Vagina (tissue), 2 donors: ENCODE measurements at places on chromosomes 2 and 18.

DNA sequence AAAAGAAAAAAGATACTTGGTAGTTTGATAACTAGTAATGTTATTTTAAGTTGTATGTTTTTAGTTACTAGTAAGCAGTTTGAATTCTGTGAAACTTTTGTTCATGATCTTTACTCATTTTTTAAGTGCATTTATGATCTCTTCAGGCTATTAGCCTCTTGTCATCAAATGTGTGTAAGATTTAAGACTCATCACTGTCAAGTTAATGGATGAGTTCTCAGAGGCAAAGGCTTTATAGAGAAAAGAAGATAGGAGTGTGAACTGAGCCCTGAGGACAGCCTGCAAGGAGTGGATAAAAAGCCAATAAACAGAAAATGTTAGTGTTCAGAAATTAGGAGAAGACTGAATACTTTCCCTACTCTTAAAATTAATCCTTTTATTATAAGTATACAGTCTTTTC, 13.5 kb downstream of the NDUFV2 start:
- DNase-seq, result no peak

DNA sequence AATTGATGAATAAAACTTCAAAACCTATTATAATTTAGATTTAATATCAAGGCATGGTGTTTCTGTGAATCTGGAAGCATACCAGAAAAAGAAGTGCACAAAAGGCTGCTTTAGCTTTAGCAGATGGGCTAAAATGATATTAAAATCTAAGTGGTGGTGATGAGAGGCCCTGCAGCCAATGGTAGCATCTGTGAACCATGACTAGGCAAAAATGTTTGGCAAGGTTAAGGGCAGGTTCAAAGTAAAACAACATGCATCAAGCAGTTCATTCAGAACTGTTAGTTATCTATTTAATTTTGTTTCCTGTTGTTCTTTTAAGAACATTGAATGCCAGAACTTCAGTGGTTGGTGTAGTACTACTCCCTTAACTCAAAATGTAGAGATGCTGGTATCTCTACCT, 1736.9 kb upstream of the CELF4 start:
- DNase-seq, result no peak

- DNase-seq, result no peak
These were observed 21.7 kb downstream of the BCL11A start for GRCh38 chr2:60531701-60532133.

DNA sequence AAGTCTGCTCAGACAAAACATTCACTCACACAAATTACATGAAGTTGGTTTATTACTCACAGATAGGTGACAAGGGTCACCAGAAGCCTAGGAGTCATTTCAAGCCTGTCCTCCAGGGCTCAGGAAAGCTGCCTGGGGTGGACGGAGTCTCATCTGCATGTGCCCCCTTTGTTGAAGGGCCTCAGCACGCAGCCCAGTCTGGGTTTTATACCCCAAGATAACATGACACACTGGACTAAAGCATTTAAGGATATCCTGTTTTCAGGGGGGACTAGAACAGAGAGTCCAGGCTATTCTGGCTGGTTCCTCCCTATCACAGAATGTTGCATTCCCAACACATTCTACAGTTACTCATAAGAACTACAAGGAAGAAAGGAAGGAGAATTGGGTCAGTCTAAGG, 164.7 kb downstream of the MREG start:
- DNase-seq, result no peak

DNA sequence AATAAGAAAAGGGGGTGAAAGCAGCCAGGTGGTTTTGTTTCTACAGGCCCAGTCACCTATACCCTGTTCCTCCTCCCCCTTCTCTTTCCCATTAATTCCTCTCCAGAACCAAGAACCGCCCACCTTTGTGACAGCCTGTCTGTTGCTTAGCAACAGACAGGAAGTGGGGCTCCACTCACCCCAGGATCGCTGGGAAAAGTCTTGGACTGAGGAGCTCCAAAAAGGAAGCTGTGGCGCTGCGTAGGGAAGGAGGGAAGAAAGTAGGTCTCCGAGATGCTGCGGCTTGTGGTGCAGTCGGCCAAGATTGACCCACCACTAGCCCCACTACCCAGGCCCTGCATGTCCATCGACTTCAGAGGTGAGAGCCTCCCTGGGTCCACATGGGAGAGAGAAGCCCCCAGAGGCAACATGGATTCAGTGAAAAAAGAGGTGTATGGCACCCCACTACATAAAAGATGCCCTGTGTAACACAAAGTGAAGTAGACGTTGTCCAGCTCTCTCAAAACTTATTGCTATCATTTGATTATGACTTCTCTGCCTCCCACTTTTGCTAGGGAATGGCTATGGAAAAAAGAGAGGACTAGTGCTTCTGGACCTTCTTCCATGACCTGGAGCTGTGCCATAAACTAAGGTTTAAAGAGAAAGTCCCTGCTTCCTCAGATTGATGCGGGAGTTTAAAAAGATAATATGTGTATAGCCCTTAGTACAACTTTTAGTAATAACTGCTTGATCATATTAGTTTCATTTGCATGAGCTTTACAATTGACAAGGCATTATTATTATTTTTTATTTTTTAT, at the start of gene FER1L5:
Gene FER1L5 (plus strand): TSS at position 201 of the 797 bp plus-strand sequence. CDS start 73 bp downstream, at position 274.
- no peak for DNase-seq

DNA sequence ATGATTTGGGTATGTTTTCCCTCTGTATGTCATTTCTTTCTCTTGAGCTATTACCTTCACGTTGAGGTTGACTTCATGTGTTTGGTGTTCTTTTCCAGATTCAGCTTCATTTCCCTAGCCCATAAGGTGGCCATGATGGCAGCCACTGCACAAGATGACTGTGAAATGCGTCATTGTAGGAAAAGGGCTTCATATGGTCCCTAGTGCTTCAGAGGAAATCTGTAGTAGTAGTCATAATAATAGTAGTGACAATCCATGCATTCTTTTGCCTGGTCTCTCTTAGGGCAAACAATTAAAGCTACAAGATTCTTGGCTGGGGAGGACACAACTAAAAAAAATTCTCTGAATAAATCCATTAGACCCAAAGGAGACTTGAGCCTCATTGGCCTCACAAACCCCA, 28.4 kb downstream of the AOX1 start:
- DNase-seq, result no peak

DNA sequence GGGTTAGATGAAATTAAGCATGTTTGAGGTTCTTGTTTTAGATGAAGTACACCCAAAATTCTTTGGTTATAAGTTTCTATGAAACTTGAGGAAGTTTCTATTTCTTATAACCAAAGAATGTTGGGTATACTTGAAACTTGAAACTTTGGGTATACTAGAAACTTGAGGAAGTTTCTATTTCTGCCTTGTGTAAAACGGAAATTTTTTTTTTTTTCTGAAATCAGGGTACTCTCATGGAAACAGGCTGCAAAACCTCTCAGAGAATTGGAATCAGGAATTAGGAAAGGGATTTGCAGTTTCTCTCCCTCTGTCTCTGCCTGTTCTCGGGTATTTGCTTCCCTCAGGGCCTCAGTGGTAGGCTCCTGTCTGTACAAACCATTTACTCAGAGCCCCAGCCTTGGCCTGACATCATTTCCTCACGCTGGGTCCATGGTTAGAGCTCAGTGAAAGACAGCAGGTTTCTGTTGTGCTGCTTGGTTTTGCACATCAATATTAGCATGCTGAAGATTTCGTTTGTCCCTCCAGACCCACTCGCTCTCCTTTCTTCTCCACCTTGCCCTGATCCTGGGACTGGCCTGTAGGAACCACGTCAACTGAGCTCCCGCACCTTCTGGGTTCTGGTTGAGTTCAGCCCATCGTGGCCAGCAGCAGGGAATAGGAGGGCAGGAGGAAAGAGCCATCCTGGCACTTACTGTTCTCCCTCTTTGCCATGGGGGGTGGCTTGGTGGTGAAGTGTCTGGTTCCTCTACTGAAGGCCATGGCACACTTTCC, 106.4 kb downstream of the POLR1A start:
- no peak for DNase-seq

DNA sequence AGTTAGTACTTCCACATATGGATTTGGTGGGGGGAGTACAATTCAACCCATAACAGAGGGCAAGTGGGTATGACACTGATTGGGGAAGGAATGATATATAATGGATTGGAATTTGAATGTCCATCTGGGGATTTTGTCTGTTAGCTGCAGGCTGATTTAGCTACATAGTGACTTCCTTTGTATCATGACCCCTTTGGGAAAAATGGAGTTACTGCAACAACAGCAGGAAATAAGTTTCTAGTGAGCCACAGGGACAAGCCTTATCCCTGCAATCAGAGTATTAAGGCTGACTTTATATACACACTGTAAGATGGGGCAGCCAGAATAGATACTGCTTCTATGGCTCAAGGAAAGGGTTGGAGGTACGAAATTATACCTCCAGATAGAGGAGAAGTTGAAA, 404.4 kb upstream of the MEIS1 start:
- DNase-seq, result no peak

DNA sequence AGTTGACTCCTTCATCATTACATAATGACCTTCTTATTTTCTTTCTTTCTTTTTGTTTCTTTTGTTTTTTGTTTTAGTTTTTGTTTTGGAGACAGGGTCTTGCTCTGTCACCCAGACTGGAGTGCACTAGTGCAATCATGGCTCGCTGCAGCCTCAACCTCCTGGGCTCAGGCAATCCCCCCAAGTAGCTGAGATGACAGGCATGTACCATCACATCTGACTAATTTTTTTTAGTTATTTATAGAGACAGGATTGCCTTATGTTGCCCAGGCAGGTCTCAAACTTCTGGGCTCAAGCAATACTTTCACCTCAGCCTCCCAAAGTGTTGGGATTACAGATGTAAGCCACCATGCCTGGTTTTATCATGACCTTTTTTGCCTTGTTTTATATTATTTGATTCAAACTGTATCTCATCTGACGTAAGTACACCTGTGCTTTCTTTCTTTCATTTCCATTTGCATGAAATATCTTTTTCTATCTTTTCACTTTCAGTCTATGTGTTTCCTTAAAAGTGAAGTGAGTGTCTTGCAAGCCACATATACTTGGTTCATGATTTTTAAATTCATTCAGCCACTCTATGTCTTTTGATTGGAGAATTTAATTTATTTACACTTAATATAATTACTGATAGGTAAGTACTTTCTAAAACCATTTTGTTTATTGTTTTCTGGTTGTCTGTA, 39.1 kb downstream of the SP100 start:
- DNase-seq, result no peak

- peak; percentile 42 for DNase-seq
These were observed 80.3 kb upstream of the TTC39C start for GRCh38 chr18:23934252-23934651.

- no peak for DNase-seq
These were observed 25.1 kb downstream of the ANXA4 start for GRCh38 chr2:69767034-69767433.

GRCh38 chr2:197883354-197884032, 79.1 kb downstream of the PLCL1 start:
- no peak for DNase-seq

DNA sequence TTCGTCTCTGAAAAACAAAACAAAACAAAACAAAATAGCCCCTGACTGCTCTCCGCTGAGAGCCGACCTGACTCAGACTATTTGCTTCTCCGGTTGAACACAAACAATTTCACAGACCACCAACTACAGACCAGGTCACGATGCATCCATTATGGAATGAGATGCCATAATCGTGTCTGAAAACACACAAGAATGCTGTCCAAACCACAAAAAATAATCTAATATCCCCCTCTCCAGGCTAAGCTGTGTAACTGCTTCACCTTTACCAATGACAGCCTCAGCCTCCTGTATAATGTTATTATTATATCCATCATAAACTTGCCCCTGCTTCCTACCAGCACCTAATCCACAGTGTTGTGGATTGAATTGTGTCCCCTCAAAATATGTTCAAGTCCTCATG, 114.7 kb downstream of the DNAH6 start:
- DNase-seq, result no peak

GRCh38 chr18:22128954-22129353, 40.4 kb upstream of the GATA6 start:
- DNase-seq, result no peak

- DNase-seq, result no peak
These were observed 99.5 kb upstream of the MMADHC start for GRCh38 chr2:149687052-149687427.

DNA sequence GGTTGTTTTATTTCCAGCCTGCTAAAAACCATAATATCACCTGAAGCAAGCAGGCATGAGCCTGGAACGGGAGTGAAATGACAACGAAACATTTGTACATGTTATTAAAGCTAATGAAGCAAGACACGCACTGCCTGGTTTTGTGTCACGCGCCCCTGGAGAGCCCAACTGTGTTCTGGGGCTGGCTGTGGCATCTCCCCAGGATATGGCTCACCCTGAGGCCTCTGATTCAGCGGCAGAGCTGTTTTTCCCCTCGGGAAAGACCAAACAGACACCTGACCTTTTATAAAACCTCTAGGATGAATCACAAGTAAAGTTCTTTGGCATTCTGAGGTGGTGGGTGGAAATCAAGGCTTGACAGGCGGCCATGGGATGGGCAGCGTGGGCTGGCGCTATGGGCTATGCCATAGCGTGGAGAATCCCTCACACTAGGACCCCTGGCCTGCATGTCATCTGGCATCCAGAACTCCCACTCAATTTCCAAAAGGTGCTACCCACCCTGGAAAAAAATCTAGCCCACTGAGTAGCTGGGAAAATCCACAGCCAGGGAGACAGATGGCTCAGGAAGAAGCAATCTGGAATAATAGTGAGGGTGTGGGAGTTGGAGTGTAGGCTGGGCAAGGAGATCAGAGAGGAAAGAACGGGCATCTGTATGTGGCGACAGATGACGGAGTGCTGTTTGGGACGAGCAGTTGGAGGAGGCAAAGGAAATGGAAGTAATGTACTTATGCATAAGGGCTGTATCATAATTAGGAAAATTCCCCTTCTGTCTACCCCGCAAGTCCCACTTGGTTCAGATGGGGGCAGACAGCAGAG, 262.0 kb downstream of the AFF3 start:
- DNase-seq, result no peak

DNA sequence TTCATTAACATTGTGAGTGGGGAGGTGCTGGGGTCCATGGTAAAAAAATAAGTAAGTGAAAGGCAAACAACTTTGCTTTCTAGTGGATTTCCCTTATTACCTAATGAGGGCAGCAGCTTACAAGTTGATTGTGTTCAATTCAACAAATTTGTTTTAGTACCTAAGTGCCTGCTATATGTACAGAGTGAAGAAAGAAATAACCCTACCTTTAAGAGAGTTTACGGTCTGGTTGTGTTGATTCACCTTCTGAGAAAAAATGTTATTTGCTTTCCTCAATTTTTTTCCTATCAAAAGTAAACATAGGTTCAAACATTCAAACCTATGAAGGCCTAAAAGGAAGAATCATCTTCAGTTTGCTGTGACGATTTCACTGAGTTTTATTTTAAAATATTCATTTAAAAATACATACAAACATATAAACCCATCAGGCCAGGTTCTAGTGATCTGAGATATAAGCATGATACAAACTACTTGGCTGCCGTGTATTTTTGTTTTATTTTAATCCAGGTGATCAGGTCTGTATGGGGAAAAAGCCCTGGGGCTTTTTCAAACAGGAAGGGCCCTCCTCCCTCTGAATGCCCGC, 1.5 kb upstream of the SPTBN1 start:
- DNase-seq, result no peak
